ENCODE measurements at places on chromosomes 4 and X. TPM values are rescaled to one million over a fixed set of nuclear protein-coding genes. Genes with fewer than 3 reads are reported as not detected.

GRCh38 chr4:35933901-35934300, 310.4 kb downstream of the ARAP2 start:
- DNase-seq = no peak

DNA sequence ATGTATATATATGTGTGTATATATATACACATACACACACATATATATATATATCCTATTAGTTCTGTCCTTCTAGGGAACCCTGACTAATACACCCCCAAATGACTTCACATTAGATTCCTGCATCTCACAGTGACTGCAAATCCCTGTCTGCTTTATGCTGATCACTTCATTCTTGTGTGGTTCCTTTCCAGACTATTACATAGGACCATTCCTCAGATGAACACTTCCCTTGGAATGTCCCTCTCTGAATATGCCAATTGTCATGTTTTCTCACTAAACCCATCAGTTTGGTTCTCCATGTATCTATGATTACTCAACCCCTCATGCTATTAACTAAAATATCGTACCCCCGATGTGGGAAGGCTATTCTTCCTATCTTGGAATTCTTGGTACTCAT, 605.2 kb upstream of the NR3C2 start:
- DNase-seq = no peak

DNA sequence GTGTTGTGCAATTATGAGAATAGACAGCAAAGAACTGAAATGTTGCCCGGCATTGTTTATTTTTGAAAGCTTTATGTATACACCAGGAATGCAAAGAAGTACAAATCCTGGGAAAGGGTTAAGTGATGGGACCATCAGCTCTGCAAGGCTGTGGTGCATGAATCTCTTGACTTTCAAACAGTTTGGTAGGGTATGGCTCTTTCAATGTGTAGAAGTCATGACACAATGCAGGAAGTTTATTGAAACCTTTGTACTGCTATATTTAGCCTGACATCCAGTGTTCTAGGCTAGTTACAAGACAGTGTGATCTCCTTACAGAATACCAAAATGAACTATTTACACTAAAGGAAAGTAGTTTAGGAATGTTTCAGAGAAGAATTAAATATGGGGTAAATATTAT, 206.8 kb upstream of the HAND2 start:
- no peak for DNase-seq

DNA sequence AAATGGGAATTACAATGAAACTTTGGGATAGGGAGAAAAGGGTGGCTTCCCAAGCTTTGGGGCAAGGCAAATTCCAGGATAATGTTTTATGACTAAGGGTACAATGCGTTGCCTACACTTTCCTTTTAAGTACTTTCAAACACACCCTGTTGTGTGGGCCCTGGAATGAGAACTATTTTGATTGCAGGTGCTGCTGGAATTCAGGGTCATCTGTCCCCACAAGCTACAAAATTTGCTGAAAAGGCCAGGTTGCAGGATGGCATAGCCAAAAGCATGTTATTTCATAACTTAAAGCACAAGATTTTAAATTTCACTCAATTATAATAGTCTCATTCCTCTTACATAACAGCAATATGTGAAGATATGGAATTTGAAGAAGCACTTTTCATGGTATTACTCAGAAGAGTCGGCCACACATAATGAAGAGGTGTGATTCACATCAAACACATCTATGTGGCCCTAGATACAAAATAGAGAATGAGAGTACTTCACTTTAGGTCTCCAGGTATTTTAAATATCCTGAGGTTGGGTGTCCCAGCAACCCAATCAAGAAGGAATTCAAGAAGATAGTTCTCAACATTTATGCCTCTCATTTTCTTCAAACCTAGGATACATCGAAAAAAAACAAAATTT, 89.3 kb downstream of the APBB2 start:
- DNase-seq = no peak

- no peak for DNase-seq
Measured at GRCh38 chr4:14520171-14520570, 482.1 kb upstream of the CPEB2 start.

The CPXCR1 gene
- polyA plus RNA-seq = not detected

- no peak for DNase-seq
Measured at GRCh38 chr4:123553279-123553678, 156.7 kb downstream of the SPRY1 start.

DNA sequence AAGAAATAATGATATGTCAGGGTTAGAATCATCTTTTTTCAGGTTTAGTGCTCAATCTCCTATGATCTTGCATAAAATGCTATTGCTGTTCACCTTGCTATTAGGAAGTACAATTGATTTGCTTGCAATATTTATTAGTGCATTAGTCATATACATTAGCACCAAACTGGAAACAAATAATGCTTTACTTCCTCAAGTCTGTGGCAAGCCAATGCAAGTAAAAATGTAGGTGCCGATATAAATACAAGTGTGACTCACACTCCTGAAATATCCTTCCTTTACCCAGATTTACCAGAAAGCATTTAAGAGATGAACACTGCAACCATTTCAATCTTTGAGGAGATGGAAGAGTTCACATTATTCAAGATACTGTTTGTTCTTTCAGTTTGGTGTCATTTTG, 1487.7 kb upstream of the ADGRL3 start:
- DNase-seq = no peak

DNA sequence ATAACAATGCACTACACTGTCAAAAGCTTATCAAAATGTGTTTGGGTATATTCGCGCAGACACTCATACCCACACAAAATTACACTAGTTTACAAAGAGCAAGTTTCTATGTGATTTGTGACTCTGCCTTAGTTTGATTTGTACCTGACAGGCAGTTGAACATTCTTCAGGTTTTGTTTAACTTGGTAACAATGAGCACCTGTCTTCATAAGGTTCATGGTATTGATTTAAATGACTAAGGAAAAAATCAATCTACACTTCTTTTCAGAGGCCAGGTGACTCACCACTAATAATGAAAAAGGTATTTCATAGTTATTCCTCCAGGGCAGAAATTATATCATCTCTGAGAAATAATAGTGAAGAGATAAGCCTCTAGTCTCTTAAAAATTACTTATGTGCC, 1114.6 kb upstream of the AGA start:
- no peak for DNase-seq

- DNase-seq = no peak
Measured at GRCh38 chrX:19448077-19448476, 67.2 kb downstream of the MAP3K15 start.

- peak; percentile 47 for DNase-seq
Measured at GRCh38 chrX:38973322-38973721, 172.1 kb downstream of the MID1IP1 start.

- peak; percentile 41 for DNase-seq
Measured at GRCh38 chr4:146261041-146261440, 46.7 kb downstream of the REELD1 start.

GRCh38 chr4:121139533-121140222, 24.4 kb downstream of the TNIP3 start:
- DNase-seq = peak; percentile 74

GRCh38 chrX:39730662-39731329, 367.0 kb downstream of the BCOR start:
- peak; percentile 69 for DNase-seq

The DCAF12L1 gene
- polyA plus RNA-seq = 1.7 TPM

DNA sequence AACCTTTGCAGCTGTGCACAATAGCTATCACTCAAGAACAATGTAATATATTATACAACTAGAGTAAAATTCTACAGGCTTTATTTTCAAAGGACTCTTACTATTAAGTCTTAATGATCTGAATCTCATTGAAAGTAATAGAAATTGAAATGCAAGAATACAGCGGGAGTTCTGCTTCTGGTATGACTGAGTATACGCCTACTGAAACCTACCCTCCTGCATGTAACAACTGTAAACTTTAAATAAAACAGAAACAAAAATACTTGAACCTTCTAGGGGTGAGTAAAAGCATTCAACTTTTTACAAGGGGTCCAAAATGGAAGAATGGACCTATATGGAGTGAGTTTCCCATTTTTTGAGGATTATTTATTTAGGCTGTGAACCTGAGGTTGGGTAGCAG, 13.5 kb downstream of the DCHS2 start:
- DNase-seq = no peak

- no peak for DNase-seq
Measured at GRCh38 chrX:154986826-154987575, 35.5 kb downstream of the F8 start.

The NSUN7 gene
- 0.77 TPM for polyA plus RNA-seq

The GPR50 gene
- polyA plus RNA-seq = not detected

- DNase-seq = no peak
Measured at GRCh38 chrX:38192007-38192810, 28.5 kb downstream of the SRPX start.

DNA sequence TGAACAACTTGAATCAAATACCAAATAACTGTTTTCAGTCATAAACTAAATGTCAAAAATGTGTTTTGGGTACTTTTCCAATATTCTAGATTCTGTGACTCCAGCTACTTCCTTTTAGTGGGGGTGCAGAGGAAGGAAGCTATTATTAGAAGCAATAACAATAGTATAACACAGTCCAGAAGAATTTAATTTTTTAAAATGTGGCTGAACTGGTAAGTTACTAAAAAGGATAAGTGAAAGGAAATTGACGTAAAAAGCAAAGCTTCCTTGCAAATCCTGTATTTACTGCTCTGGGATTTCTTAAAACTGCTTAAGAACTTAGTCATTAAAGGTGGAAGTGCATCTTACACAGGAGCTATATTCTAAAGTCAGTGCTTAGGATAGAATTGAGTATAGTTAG, 53.2 kb downstream of the MOSPD2 start:
- no peak for DNase-seq

DNA sequence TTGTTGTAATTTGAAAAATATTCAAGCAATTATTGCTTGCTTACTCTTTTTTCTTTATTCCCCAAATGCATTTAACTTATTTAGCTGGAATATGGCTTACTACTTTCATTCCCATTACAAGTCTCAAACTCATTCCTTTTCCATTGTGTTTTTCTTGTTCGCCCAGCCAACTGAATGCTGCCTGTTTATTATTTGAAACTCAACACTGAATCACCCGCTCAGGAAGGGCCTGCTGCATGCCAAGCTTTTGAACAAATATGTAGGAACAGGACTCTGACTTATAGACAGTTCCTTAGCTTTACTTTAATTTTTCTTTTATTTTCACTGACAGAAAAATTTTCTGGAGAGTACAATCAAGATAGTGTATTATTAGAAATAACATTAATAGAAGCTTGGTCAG, 12.9 kb downstream of the PCDH18 start:
- no peak for DNase-seq

GRCh38 chrX:13074297-13075262, 30.2 kb upstream of the FAM9C start:
- no peak for DNase-seq

DNA sequence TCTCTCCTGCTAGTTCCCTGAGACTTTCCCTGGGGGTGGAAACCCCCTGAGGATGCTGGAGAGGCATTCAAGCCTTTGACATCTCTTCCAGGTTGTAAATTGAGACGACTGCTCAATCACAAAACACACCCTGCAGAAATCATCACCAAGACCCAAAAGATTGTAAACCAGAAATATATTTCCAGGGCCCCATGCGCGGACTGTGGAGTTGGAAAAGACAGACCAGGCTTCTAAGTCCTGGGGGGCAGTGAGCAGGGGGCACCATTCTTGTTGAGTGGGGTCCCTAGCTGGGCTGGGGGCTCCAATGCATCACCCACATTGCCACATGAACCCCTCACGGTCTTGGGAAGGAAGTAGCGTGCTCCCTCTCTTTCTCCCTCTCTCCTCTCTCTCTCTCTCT, 87.9 kb upstream of the C4orf50 start:
- no peak for DNase-seq

DNA sequence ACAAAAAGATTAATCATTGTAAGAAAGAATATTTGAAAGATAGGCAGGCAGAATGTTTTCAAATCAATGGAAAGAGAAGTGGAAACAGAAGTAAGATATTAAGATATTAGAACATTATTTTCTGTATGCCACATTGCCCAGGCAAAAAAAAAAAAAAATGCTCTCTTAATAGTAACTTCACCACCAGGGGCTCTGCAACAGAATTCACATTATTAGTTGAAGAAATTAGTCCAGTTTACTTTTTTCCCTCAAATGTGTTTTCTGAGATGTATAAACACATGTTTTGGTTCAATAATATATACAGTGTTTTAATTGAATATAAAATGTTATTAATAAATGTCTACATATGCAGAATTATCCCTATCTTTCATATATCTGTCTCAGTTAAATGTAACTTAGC, 78.0 kb upstream of the ADAD1 start:
- DNase-seq = no peak

- DNase-seq = no peak
Measured at GRCh38 chr4:177975315-177975987, 533.2 kb upstream of the AGA start.

GRCh38 chr4:141501395-141501794, 135.0 kb upstream of the IL15 start:
- DNase-seq = peak; percentile 13

DNA sequence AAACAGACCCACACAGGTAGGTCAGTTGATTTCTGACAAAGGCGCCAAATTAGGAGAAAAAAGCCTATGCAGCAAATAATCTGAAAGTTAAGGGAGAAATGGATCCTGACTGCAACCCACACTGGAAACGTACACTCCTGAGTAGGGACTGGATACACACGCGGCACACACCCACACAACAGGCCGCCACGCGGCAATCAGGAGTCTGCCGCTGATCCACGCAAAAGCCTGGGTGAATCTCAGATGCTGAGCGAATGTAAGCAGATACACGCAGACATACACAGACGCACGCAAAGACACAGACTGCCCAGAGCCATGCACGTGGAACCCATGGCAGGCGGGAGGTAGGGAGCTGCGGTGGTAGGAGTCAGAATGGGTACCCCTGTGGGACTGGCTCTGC, 21.7 kb downstream of the LRPAP1 start:
- DNase-seq = no peak

DNA sequence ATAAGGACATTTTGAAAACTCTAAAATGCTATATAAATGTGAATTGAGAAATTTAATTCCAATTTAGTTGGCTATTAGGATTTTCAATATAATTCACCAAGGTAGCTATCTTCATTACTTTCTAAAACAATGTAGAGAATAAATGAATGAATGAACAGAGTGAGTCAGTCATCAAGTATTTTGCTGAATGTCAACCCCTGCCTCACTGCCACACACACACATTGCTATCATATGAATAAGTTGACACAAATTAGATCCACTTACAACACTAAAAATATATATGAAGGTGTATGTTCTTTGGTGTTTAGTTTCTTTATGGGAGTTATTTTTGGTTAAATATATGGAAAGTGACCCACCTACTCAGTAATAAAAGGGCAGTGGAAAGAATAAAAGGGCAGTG, 141.4 kb upstream of the SMIM10 start:
- DNase-seq = no peak

- no peak for DNase-seq
Measured at GRCh38 chrX:96389281-96390047, 295.2 kb upstream of the DIAPH2 start.

DNA sequence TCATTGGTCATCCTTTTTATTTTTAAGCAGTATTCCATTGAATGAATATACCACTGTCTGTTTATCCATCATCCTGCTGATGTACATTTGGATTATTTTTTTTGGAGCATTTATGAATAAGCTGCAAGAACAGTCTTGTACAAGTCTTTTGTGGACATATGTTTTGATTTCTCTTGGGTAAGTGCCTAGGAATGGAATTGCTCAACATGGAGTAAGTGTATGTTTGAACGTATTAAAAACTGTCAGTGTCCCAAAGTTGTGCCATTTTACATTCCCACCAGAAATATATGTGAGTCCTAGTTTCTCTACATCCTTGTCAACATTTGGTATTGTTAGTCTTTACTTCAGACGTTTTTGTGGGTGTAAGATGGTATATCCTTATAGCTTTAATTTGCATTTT, 287.0 kb upstream of the POF1B start:
- no peak for DNase-seq

- no peak for DNase-seq
Measured at GRCh38 chr4:6221301-6221850, 21.0 kb upstream of the JAKMIP1 start.

The LDB2 gene
- polyA plus RNA-seq = 41.9 TPM

The PRSS12 gene
- polyA plus RNA-seq = 5.2 TPM

The RGN gene
- polyA plus RNA-seq = 1.3 TPM
